ENCODE measurements at places on chromosomes 6 and 20.

DNA sequence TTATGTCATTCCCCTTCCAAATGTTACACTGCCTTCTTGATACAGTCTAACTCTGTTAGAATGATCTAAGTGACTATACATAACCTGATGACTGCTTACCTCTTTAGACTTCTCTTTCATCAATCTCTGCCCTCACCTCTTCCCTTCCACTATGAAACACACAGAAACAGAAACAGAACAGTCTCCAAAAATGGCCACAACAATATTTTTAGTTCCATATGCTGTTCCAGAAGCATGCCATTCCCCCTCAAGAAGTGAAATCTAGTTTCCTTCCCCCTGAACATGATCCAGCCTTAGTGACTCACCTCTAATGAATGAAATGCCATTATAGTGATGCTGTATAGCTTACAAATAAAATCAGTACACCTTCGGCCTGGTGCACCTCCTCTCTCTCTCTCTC lies 229.3 kb upstream of the TENT5A start:
- no peak for DNase-seq

- DNase-seq = no peak
Measured at GRCh38 chr6:118789419-118789818, 104.5 kb upstream of the ASF1A start.

GRCh38 chr20:48153523-48153922 lies 368.2 kb upstream of the SULF2 start:
- DNase-seq = no peak

DNA sequence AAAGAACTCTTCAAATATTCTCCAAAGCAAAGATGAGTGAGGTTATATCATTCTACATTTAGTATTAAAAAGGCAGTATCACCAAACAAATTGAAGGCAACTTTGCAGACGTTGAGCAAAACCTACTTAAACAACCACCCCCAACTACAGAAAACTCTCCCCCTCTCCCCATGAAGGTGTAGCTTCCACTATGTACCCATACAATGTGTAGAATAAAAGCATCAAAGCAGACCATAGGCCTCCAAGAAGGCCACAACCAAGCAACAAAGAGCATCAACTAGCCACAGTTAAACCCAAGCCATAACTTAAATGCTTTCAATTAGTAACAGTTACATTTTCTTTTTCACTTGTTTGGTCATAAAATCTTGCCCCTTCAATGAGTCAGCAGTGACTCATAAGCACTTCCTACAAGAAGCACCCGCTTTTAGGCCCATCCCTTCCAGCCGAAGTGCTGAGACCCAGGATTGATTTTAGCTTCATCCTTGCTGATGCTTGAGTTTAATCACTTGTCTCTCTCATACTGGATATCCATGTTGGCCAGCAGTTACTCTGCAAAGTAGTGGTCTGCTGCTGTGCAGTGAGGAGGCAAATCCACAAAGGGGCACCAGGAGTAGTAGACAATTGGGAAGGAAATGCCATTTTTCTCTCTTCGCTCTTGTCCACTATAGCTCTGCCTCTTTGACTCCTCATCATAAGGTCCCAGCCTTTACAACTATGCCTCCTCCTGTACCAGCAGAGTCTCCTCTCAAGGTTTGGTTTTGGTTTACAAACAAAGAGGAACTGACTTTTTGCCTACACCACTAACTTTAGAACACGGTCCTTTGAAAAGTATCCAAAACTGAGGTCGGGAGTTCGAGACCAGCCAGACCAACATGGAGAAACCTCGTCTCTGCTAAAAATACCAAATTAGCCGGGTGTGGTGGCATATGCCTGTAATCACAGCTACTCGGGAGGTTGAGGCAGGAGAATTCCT lies 8.4 kb upstream of the NUP153 start:
- DNase-seq = no peak

DNA sequence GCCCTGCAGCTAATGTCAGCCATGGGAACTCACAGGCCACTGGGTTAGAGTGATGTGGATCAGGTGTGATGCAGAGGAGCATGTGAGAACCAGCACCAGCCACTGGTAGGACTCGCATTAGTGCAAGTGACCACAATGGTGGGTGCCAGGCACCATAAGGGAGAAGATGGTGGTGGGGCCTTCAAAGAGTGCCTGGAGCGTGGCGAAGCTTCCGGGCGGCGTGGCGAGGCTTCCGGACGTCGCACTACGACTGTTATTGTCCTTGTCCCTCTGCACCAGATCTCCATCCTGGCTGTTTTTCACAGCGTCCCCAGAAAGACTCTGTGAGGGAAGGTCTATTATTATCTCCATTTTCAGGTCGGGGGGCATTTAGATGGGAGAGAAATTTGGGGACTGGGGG lies 43.9 kb downstream of the C20orf203 start:
- no peak for DNase-seq

All from NCI-H2227 treated with DMSO at 0.1 percent for 48 hours (cell line).